ENCODE measurements at places on chromosomes 16 and 17. TPM values are rescaled to one million over a fixed set of nuclear protein-coding genes. Genes with fewer than 3 reads are reported as not detected.

The ACE gene
- total RNA-seq = not detected

- no peaks in the 10 kb centered on the region for H3K4me1 ChIP-seq
- no peak for DNase-seq
- H3K36me3 ChIP-seq = no peaks in the 10 kb centered on the region
- no peak overlapping the region for H3K4me3 ChIP-seq
- no peak overlapping the region for H3K27ac ChIP-seq
These were observed 62.5 kb downstream of the CACNG3 start for GRCh38 chr16:24318680-24319079.

DNA sequence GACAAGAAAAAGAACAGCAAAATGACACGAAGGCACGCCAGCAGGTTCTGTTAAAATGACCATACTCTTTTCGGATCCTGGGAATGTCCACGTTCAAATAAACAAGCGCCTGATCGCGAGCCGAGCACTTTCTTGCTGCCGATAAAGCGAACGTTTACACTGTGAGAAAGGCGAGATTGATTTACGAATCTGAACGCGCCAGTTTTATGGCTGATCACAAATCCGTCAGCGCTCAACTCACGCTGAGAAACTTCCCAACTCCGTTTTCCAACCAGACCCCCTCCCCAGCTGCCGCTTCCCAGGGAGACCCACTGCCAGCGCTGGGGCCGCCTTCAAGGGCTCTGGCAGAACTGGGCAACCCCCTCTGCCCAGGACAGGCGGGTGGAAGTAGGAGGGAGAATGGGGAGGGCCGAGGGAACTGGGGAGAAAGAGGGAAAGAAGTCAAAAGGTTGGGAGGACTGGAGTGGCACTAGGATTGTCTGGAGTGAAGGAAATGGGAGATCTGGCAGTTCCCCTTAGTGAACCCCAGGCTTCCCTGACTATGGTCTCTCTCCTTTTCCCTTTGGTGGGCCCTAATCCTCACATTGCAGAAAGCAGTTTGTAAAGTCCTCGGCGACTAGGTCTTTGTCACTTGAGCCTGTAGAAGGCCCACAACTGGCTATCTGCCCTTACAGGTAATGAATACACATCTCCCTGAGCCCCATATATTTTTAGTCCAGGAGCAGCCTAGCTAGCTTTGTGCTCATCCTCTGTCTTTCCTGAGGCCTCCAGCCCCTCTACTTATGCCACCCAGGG is 6.9 kb downstream of the HOXB4 start:
- no peak overlapping the region for H3K4me3 ChIP-seq
- H3K27me3 ChIP-seq = peaks cover 3% of the 10 kb centered on the region
- no peak overlapping the region for H3K27ac ChIP-seq
- H3K36me3 ChIP-seq = peaks cover 2% of the 10 kb centered on the region
- DNase-seq = no peak
- peaks cover 3% of the 10 kb centered on the region for H3K4me1 ChIP-seq

GRCh38 chr17:40857535-40857934 is 9.5 kb downstream of the KRT12 start:
- no peak overlapping the region for H3K27ac ChIP-seq
- no peak for DNase-seq
- peaks cover 3% of the 10 kb centered on the region for H3K4me1 ChIP-seq

DNA sequence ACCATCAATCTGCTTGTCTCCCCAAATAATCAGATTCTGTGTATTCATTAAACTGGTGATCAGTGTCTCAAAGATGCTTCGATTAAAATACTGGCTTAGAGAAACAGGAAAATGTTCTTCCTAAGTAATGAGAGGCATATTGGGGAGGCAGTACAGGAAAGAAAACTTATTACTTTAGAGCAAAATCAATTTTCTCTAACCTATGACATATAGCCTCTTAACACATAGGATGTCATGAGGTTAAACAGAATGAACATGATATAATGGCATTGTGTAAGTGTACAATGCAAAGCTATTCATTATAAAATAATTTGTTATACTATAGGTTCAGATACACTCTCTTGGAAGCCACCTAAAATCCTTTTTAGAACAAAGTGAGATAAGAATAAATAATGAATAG is 819.3 kb downstream of the KCNJ2 start:
- no peak for DNase-seq
- H3K27me3 ChIP-seq = no peaks in the 10 kb centered on the region
- H3K36me3 ChIP-seq = no peaks in the 10 kb centered on the region
- H3K27ac ChIP-seq = no peak overlapping the region
- no peak overlapping the region for H3K4me3 ChIP-seq

GRCh38 chr17:36930583-36930900 is 6.7 kb upstream of the LHX1 start:
- no peaks in the 10 kb centered on the region for H3K36me3 ChIP-seq
- DNase-seq = no peak
- H3K4me1 ChIP-seq = peaks cover 40% of the 10 kb centered on the region
- H3K27ac ChIP-seq = no peak overlapping the region
- H3K27me3 ChIP-seq = peaks cover 91% of the 10 kb centered on the region

DNA sequence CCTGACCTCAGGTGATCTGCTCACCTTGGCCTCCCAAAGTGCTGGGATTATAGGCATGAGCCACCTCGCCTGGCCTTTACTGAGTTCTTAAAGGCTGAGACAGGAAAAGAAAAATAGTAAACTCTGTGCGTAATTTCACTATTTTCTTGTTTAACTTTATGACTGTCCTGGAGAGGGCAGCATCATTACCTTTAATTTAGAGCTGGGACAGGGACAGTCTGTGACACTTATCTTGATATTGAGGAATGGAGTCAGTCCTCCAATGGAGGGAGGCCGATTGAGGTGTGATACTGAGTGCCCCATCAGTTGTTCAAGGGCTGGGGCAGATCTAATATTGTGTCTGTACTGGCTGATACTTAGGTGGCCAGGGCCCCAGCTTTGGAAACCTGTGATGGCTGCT is 21.5 kb upstream of the SPN start:
- DNase-seq = no peak
- peak overlapping the region; percentile 62 for H3K27ac ChIP-seq
- H3K4me1 ChIP-seq = peaks cover 30% of the 10 kb centered on the region
- H3K27me3 ChIP-seq = no peaks in the 10 kb centered on the region
- no peaks in the 10 kb centered on the region for H3K36me3 ChIP-seq

DNA sequence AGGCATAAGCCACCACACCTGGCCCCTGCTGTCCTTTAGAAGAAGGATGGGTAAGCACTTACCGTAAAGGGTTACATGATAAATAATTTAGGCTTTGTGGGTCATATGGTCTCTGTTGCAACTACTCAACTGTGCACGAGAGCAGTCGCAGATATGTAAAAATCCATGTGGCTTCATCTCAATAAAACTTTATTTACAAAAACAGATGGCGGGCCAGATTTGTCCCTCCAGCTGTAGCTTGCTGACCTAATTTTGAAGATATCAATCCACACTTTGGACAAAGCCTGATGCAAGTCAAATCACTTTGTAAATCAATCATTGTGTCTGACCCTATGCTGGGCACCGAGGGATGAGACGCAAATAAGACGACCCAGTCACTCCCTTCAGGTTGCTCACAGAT is 12.1 kb downstream of the TEKT5 start:
- no peaks in the 10 kb centered on the region for H3K27me3 ChIP-seq
- H3K4me3 ChIP-seq = no peak overlapping the region
- H3K4me1 ChIP-seq = no peaks in the 10 kb centered on the region
- no peak for DNase-seq
- no peaks in the 10 kb centered on the region for H3K36me3 ChIP-seq

DNA sequence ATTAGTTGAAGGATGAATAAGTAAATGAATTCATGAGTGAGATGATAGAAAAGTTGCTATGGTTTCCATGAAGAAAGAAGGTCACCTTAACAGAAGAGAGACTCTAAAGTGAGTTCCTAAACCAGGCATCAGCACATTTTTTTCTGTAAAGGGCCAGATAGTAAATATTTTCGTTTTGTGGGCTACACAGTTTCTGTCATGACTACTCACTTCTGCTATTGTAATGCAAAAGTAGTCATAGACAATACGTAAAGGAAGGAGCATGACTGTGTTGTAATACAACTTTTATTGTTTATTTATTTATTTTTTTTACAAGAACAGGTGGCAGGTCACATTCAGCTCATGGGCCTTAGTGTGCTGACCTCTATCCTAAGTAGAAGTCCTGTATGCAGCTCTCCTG is 426.1 kb upstream of the DYNLRB2 start:
- H3K27ac ChIP-seq = no peak overlapping the region
- DNase-seq = no peak
- no peaks in the 10 kb centered on the region for H3K27me3 ChIP-seq
- no peaks in the 10 kb centered on the region for H3K36me3 ChIP-seq
- no peak overlapping the region for H3K4me3 ChIP-seq

DNA sequence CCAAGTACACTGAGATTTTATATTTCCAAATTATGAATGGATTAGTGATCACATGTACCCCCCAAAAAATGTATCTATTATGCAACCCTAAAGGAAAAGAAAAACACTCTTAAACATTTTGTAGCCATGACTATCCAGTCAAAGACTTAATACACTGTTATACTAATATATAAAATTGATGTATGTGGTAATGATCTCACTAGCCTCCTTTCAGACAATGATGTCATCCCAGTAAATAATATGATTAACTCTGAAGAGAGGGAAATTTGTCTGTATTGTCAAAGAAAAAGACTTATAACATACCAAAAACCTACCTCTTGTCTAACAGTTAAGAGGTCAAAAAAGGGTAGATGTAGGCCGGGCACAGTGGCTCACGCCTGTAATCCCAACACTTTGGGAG is 80.7 kb downstream of the USP32 start:
- DNase-seq = no peak
- H3K36me3 ChIP-seq = peaks cover 27% of the 10 kb centered on the region
- no peak overlapping the region for H3K27ac ChIP-seq
- peaks cover 16% of the 10 kb centered on the region for H3K4me1 ChIP-seq
- no peak overlapping the region for H3K4me3 ChIP-seq

DNA sequence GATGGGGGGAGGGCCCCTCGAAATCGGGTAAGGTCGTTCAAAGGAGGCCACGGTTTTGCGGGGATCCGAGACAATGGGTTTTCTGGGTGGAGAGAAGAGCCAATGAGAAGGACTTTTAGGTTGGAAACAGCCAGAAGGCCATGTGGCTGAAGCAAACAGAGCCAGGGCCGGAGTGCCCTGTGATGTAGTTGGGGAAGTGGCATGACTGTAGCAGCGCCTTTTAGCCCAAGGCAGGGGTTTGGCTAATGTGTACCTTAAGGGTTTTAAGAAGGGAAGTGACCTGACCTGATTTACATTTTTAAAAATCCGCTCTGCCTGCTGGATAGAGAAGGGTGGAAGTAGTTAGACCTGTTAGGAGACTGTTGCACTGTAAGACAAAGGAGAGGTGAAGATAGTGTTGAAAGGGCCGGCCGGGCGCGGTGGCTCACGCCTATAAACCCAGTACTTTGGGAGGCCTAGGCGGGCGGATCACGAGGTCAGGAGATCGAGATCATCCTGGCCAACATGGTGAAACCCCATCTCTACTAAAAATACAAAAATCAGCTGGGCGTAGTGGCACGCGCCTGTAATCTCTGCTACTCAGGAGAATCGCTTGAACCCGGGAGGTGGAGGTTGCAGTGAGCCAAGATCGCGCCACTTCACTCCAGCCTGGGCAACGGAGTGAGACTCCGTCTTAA is 1.0 kb downstream of the LYRM1 start:
- peak overlapping the region; percentile 91 for H3K27ac ChIP-seq
- H3K4me3 ChIP-seq = peak overlapping the region; percentile 83
- no peaks in the 10 kb centered on the region for H3K27me3 ChIP-seq
- peak; percentile 27 for DNase-seq
- peaks cover 66% of the 10 kb centered on the region for H3K4me1 ChIP-seq
- H3K36me3 ChIP-seq = peaks cover 44% of the 10 kb centered on the region

Measured in activated naive CD8-positive, alpha-beta T cell treated with anti-CD3 and anti-CD28 coated beads for 36 hours (primary cell).